Activated naive CD4-positive, alpha-beta T cell treated with anti-CD3 and anti-CD28 coated beads, Interleukin-2, amount 50 U/mL, for 72 hours (primary cell): ENCODE measurements at places on chromosomes 7 and 10. TPM values are rescaled to one million over a fixed set of nuclear protein-coding genes. Genes with fewer than 3 reads are reported as not detected.

The PNLIPRP1 gene
- total RNA-seq: not detected

GRCh38 chr7:49635800-49636199 lies 137.6 kb upstream of the VWC2 start:
- DNase-seq: no peak

GRCh38 chr7:11506417-11506816 lies 325.6 kb downstream of the THSD7A start:
- no peak for DNase-seq

GRCh38 chr10:132565516-132566209 lies 28.1 kb downstream of the INPP5A start:
- DNase-seq: no peak

DNA sequence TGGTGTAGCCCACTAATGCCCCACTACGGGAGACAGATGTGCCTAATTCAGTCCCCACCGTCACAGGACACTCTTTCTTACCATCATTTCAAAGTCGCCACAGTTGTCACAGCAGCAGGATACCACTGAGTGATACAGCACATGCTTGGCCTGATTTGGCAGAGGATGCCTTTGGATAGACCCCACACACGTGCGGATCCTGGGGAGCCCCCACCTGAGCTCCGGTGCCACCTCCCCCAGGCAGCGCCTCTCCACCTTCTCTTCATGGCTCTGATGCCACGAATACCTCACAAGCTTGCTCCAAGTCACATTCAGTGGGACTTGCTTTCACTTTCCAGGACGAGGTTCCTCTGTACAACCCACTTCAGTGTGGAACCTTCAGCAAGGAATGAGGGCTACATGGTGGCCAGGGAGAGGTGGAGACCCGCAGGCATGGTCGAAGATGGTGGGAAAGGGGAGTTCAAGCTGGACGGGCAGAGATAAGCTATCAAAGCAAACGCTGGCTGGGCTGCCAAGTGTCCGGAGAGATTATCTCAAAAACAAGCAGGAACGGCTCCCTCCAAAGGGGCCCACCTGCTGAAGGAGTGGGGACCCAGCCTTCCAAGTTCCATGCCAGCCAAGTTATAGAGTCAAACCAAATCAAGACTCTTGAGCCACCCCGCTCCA lies 107.4 kb downstream of the ZRANB1 start:
- DNase-seq: no peak

GRCh38 chr10:29850371-29850770 lies 209.0 kb downstream of the JCAD start:
- no peak for DNase-seq

DNA sequence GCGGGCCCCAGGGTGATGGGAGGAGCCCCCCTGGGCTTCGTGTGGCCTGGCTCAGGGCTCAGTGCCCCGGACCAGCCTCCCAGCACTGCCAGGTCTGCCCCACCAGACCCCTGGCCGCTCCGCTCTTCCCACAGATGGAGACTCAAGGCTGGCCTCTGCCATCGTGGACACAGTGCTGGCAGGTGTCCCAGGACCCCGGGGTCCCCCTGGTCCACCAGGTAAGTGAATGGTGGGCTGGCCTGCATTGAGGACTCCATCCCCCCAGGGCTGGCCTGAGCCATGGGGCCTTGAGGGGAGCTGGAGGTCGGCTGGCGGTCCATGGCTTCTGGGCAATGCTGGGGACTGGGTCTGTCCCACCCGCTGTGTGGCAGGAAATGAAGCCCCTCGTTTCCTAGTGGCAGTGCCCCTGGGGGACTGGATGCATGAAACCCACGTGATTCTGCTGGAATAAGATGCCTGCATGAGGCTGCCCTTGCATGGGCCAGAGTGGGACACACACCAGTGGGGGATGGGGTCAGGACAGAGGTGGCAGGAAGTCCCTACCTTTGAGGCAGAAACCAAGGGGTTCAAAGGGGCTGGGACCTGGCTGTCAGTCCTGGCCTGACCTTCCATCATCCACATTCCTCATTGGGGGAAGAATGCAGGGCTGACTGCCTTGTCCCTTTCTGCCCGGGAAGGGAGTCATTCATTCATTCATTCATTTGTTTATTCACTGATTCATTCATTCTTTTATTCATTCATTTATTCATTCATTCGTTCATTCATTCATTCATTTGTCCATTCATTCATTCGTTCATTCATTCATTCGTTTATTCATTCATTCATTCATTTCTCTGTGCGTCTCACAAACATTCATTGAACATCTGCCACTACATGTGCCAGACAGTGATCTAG lies 81.8 kb downstream of the MYL10 start:
- DNase-seq: no peak
